Activated CD4-positive, alpha-beta T cell treated with anti-CD3 and anti-CD28 coated beads, Interleukin-2, amount 10 ng/mL, durations not matched to agents 7 days and 5 days (primary cell): ENCODE measurements at places on chromosomes 2 and 18.

GRCh38 chr18:33901894-33902512 lies 322.7 kb downstream of the NOL4 start:
- H3K27me3 ChIP-seq = no peaks in the 10 kb centered on the region
- H3K27ac ChIP-seq = no peak overlapping the region
- H3K36me3 ChIP-seq = no peaks in the 10 kb centered on the region
- H3K4me3 ChIP-seq = no peak overlapping the region
- H3K4me1 ChIP-seq = no peaks in the 10 kb centered on the region

DNA sequence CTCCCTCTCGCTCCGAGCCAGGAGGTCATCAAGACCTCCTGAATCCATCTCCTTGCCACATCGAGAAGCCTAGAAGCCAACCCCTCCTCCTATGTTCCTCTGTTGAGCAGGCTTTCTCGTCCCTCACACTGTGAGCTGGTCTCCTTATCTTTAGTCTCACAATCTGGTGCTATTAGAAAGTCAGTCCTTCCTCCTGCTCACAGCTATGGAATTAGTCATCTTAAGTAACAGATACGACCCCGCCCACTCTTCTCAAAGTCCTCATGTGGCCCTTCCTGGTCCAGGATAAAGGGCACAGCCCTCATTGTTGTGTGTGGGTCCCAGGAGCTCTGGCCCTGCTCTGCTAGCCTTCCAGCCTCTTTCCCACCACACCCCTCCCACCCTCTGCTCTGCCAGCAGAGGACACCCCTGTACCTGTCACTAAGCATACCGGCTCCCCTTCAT lies 41.4 kb upstream of the TRIB2 start:
- H3K27ac ChIP-seq = no peak overlapping the region
- no peak for DNase-seq
- H3K4me1 ChIP-seq = no peaks in the 10 kb centered on the region
- no peak overlapping the region for H3K4me3 ChIP-seq
- H3K27me3 ChIP-seq = no peaks in the 10 kb centered on the region

- peaks cover 8% of the 10 kb centered on the region for H3K4me1 ChIP-seq
- H3K36me3 ChIP-seq = peaks cover 32% of the 10 kb centered on the region
- no peaks in the 10 kb centered on the region for H3K27me3 ChIP-seq
- no peak overlapping the region for H3K4me3 ChIP-seq
- H3K27ac ChIP-seq = no peak overlapping the region
These were observed 82.3 kb downstream of the POLR1A start for GRCh38 chr2:86023366-86023712.

DNA sequence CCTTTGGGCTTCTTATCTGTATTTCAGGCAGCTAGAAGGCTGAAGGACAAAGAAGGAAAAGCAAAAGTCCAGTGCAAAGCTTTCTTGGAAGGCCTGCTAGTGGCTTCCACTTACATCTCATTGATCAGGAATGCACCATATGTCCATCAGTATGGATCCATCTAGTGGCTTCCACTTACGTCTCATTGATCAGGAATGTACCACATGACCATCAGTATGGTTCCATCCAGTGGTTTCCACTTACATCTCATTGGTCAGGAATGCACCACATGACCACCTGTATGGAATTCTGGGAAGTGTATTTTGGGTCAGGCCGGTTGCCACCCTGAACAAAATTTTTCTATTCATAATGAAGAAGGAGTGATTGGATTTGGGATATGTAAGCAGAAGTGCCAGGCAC lies 70.6 kb downstream of the LYPD6 start:
- no peaks in the 10 kb centered on the region for H3K36me3 ChIP-seq
- peaks cover 8% of the 10 kb centered on the region for H3K27me3 ChIP-seq
- no peaks in the 10 kb centered on the region for H3K4me1 ChIP-seq
- DNase-seq = no peak
- no peak overlapping the region for H3K4me3 ChIP-seq

GRCh38 chr2:137929519-137929916 lies 34.8 kb upstream of the HNMT start:
- H3K4me3 ChIP-seq = no peak overlapping the region
- H3K36me3 ChIP-seq = no peaks in the 10 kb centered on the region
- H3K4me1 ChIP-seq = no peaks in the 10 kb centered on the region
- H3K27ac ChIP-seq = no peak overlapping the region
- no peak for DNase-seq

DNA sequence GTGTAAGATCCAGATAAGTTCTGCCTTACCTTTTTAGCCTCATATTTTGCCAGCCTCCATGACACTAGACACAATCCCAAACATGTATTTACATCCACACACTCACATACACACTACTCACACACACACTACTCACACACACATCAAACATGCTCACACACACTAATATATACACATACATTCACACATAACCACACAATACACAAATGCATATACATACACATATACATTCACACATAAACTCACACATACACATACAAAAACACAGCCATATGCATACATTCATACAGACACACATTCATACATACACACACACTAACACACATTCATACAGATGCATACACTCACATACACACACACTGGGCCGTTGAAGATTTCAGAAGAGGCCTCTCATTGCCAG lies 109.5 kb downstream of the MAIP1 start:
- no peaks in the 10 kb centered on the region for H3K4me1 ChIP-seq
- DNase-seq = no peak
- H3K36me3 ChIP-seq = no peaks in the 10 kb centered on the region
- no peak overlapping the region for H3K4me3 ChIP-seq
- H3K27ac ChIP-seq = no peak overlapping the region

DNA sequence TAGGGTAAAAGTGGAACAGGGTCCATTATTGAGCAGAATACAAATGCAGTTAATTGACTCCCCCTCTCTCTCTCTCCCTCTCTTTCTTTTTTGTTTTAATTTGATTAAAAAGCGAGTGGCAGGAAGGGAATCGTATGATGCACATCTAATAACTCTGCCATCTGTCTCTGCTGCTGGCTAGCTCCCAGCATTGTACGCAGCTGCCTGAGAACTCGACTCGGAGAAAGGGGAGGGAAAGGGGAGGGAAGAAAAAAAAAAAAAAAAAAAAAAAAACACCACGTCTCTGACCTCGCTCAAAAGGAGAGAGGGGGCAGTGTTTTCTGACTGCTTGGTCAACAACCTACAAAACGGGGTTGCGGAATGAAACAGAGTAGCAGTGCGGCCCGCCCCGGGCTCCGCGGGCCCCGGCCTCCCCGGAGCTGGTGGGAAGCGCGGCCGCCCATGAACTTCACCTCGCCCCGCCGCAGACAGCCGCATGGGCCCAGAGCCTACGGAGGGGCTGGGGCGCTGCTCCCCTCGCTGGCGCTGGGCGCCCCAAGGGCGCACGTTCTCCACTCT lies 265.7 kb downstream of the TCF4 start:
- peaks cover 7% of the 10 kb centered on the region for H3K4me1 ChIP-seq
- no peak for DNase-seq

DNA sequence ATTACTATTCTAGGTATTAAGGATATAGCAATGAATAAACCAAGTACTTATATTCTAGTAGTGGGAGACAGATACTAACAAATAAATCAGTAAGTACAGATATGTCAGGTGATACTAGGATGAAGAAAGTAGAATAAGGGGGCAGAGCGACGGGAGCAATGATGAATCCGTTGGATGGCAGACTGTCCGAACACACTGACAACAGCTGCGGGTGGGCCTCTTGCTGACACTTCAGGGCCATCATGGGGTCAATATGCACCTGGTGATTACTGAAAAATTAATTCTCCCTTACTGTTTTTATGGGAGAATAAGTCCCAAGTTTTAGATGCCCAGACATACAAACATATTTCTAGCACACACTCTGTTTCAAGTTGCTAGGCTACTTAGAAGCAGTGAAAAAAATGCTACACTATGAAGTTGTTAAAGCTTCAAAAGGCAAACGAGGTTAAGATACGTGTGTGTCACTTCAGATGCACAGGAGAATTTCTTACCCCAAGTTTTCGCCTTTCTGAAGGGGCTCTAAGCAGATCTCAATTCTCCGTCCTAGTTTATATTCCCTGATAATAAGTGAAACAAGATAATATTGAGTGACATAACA lies 78.7 kb downstream of the USP40 start:
- no peak overlapping the region for H3K4me3 ChIP-seq
- no peak overlapping the region for H3K27ac ChIP-seq
- H3K36me3 ChIP-seq = no peaks in the 10 kb centered on the region
- no peak for DNase-seq
- H3K4me1 ChIP-seq = no peaks in the 10 kb centered on the region
- no peaks in the 10 kb centered on the region for H3K27me3 ChIP-seq

DNA sequence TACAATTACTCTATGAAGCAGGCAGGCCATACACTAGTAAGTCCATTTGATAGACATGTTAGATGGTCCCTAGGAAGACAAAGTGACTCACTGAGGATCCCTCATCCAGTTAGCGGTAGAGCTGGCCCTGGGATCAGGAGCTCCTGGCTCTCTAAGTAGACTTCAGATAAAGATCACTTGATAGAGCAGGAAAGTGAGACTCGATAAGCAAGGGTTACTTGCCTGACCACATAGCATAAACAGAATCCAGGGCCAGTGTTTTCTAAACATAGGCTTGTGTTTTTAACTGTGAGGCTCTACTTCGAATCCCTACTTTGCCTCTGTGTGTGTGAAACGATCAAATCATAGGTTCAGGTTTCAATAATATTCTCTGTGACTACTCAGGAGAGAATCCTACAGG lies 355.2 kb upstream of the TRIB2 start:
- no peaks in the 10 kb centered on the region for H3K36me3 ChIP-seq
- H3K27ac ChIP-seq = no peak overlapping the region
- no peaks in the 10 kb centered on the region for H3K4me1 ChIP-seq
- DNase-seq = no peak

DNA sequence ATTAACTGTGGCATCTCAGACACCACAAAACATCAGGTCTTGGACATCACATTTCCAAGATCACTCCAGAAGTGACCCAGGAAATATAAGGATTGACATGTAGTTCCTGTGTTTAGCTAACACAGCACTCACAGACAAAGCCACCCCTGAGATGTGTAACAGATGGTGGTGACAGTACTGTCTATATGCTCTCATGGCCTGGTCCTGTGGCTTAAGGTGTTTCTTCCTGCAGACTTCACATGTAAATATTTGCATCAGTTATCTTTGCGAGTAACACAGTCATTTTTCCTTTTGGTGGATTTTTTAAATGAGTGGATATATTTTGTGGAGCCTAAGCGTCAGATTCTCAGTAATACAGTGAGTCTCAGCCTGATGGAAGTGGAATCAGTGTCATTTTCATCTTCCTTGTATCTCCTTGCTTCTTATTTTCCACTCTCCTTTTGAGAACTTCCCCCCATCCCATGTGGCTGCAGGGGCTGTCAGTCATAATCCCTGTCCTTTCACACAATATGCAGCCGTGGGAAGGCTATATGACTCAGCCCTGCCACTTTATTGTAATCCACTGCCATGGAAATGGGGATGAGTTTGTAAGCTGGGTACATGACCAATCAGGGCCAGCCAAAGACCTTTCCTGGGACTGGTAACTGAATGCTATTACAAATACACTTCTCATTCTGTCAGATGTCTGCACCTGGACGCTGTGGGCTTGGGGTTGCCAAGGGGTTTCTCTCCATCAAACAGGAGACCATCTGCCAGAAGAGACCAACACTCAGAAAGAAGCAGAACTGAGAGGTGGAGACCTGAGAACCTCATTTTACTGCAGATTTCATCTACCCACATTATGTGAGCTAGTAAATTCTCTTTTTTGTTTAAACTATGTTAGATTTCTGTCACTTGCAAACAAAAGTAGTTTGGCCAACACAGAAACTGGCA lies 74.3 kb downstream of the ICOS start:
- H3K4me3 ChIP-seq = no peak overlapping the region
- peaks cover 29% of the 10 kb centered on the region for H3K36me3 ChIP-seq
- H3K27me3 ChIP-seq = no peaks in the 10 kb centered on the region
- DNase-seq = no peak
- H3K4me1 ChIP-seq = peaks cover 48% of the 10 kb centered on the region
- no peak overlapping the region for H3K27ac ChIP-seq

GRCh38 chr2:173239644-173240043 lies 115.0 kb upstream of the CDCA7 start:
- H3K36me3 ChIP-seq = peaks cover 1% of the 10 kb centered on the region
- no peaks in the 10 kb centered on the region for H3K27me3 ChIP-seq
- no peak overlapping the region for H3K4me3 ChIP-seq
- H3K4me1 ChIP-seq = peaks cover 12% of the 10 kb centered on the region

GRCh38 chr2:26352892-26353291 lies 6.3 kb upstream of the ADGRF3 start:
- peaks cover 47% of the 10 kb centered on the region for H3K4me1 ChIP-seq
- no peak overlapping the region for H3K4me3 ChIP-seq
- H3K36me3 ChIP-seq = peaks cover 33% of the 10 kb centered on the region
- DNase-seq = no peak

DNA sequence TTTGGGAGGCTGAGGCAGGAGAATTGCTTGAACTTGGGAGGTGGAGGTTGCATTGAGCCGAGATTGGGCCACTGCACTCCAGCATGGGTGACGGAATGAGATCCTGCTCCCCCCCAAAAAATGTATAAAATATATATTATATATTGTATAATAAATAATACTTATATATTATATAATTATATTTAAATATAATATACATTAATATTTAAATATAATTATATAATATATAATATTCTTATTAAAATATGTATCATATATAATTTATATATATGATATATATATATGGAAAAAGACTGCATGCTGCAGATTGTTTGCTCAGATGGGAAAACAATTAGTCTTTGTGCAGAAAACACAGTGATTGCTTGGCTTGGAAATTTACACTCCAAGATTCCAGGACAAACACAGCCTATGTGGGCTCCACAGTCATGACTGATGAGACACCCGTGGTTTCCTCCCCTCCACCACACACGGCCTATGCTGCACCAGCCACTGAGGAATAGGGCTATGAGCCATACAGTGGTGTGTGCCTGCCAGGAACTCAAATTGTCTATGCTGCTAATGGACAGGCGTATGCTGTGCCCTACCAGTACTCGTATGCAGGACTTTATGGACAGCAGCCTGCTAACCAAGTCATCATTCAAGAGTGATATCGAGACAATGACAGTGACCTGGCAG lies 30.0 kb downstream of the PMAIP1 start:
- no peak overlapping the region for H3K4me3 ChIP-seq
- DNase-seq = no peak
- no peak overlapping the region for H3K27ac ChIP-seq
- no peaks in the 10 kb centered on the region for H3K36me3 ChIP-seq
